ENCODE measurements at places on chromosomes 2 and 18. TPM values are rescaled to one million over a fixed set of nuclear protein-coding genes. Genes with fewer than 3 reads are reported as not detected.

The REG1B gene
- not detected for total RNA-seq

The PROKR1 gene
- total RNA-seq = 0.83 TPM

The SCN9A gene
- 11.2 TPM for total RNA-seq

The TMEM182 gene
- 5.8 TPM for total RNA-seq

The RAB12 gene
- total RNA-seq = 28.8 TPM

The C2orf80 gene
- not detected for total RNA-seq

The ACTG2 gene
- total RNA-seq = not detected

The CNDP1 gene
- total RNA-seq = 0.27 TPM

DNA sequence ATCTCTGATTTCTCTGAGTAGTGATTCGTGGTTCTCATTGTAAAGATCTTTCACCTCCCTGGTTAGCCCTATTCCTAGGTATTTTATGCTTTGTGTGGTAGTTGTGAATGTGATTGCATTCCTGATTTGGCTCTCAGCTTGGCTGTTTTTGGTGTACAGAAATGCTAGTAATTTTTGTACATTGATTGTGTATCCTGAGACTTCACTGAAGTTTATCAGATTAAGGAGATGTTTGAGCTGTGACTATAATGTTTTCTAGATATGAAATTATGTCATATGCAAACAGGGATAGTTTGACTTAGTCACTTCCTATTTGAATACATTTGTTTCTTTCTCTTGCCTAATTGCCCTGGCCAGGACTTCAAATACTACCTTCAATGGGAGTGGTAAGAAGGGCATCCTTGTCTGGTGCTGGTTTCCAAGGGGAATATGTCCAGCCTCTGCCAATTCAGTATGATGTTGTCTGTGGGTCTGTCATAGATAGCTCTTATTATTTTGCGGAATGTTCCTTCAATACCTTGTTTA is 251.9 kb upstream of the ZNF804A start:
- no peak for DNase-seq
- H3K4me1 ChIP-seq = no peaks in the 10 kb centered on the region
- H3K36me3 ChIP-seq = peaks cover 7% of the 10 kb centered on the region
- H3K27ac ChIP-seq = no peak overlapping the region
- no peaks in the 10 kb centered on the region for H3K27me3 ChIP-seq

GRCh38 chr2:113848758-113849415 is 41.0 kb upstream of the ACTR3 start:
- no peak overlapping the region for H3K27ac ChIP-seq
- H3K36me3 ChIP-seq = peaks cover 4% of the 10 kb centered on the region
- peaks cover 2% of the 10 kb centered on the region for H3K27me3 ChIP-seq
- H3K4me3 ChIP-seq = no peak overlapping the region

DNA sequence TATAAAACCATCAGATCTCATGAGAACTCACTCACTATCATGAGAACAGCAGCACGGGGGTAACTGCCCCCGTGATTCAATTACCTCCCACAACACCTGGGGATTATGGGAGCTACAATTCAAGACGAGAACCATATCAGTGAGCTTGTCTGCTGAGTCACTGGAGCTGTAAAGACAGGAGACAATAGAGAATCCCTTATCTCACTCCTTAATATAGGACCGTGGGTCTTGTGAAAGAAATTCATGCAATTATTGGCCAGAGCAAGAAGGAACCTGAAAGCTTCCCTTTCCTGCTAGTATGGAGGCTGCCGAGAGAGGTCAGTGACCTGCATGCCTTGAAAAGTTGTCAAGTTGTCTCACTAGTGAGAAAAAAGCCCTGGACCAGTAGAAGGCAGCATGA is 9.5 kb upstream of the TNFAIP6 start:
- H3K27ac ChIP-seq = no peak overlapping the region
- no peaks in the 10 kb centered on the region for H3K27me3 ChIP-seq
- no peaks in the 10 kb centered on the region for H3K4me1 ChIP-seq
- no peak overlapping the region for H3K4me3 ChIP-seq
- H3K36me3 ChIP-seq = no peaks in the 10 kb centered on the region

GRCh38 chr2:145495590-145495989 is 975.7 kb upstream of the ZEB2 start:
- DNase-seq = no peak
- no peaks in the 10 kb centered on the region for H3K36me3 ChIP-seq
- no peak overlapping the region for H3K4me3 ChIP-seq
- no peaks in the 10 kb centered on the region for H3K4me1 ChIP-seq

GRCh38 chr2:171575606-171576005 is 53.3 kb downstream of the CYBRD1 start:
- no peaks in the 10 kb centered on the region for H3K4me1 ChIP-seq
- DNase-seq = no peak
- H3K27ac ChIP-seq = no peak overlapping the region
- no peaks in the 10 kb centered on the region for H3K27me3 ChIP-seq
- H3K4me3 ChIP-seq = no peak overlapping the region

- H3K27ac ChIP-seq = no peak overlapping the region
- H3K4me3 ChIP-seq = no peak overlapping the region
- DNase-seq = no peak
- no peaks in the 10 kb centered on the region for H3K27me3 ChIP-seq
Observed at GRCh38 chr18:41004324-41004723, 950.7 kb upstream of the PIK3C3 start.

- peaks cover 6% of the 10 kb centered on the region for H3K36me3 ChIP-seq
- no peak for DNase-seq
- no peaks in the 10 kb centered on the region for H3K4me1 ChIP-seq
- no peaks in the 10 kb centered on the region for H3K27me3 ChIP-seq
- H3K27ac ChIP-seq = no peak overlapping the region
- no peak overlapping the region for H3K4me3 ChIP-seq
Observed at GRCh38 chr2:233882353-233882752, 14.2 kb upstream of the MSL3B start.

DNA sequence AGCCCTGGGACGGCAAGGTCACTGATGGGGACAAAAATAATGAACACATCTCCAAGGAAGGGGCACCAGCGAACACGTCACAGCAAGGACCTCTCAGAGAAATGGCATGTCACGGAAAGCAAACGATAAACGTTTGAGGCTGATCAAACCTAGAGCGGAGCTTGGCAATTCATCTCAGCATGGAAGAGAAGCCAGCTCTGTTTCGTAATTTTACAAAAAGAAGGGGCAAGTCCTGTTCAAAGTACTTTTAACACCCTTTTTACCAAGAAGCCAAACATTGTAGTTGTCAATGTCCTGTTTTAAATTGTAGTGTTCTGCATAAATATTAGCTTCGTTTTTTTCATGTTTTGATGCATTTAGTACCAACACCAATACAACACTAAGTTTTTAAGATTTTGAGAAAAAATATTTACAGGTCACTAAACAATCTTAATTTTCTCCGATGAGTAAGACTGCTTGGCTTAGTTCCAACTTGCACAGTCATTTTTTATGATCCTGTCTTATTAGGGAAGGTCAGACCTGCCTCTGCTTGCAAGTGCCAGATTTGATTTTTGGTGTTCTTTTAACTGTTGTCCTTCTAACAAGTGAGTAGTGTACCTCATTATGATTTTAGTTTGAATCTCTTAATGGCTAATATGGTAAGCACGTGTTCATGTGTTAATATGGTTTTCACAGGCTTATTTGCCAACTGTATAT is 818.5 kb upstream of the SALL3 start:
- no peak overlapping the region for H3K4me3 ChIP-seq
- H3K36me3 ChIP-seq = no peaks in the 10 kb centered on the region
- H3K27me3 ChIP-seq = peaks cover 3% of the 10 kb centered on the region
- no peak overlapping the region for H3K27ac ChIP-seq

GRCh38 chr18:9055185-9055584 is 47.3 kb upstream of the NDUFV2 start:
- no peak for DNase-seq
- H3K36me3 ChIP-seq = peaks cover 8% of the 10 kb centered on the region
- H3K27me3 ChIP-seq = peaks cover 2% of the 10 kb centered on the region
- H3K4me1 ChIP-seq = peaks cover 6% of the 10 kb centered on the region
- no peak overlapping the region for H3K27ac ChIP-seq

- H3K36me3 ChIP-seq = no peaks in the 10 kb centered on the region
- no peak overlapping the region for H3K27ac ChIP-seq
- H3K27me3 ChIP-seq = no peaks in the 10 kb centered on the region
- peaks cover under 1% of the 10 kb centered on the region for H3K4me1 ChIP-seq
- DNase-seq = no peak
Observed at GRCh38 chr2:53021828-53022227, 745.8 kb upstream of the CHAC2 start.

DNA sequence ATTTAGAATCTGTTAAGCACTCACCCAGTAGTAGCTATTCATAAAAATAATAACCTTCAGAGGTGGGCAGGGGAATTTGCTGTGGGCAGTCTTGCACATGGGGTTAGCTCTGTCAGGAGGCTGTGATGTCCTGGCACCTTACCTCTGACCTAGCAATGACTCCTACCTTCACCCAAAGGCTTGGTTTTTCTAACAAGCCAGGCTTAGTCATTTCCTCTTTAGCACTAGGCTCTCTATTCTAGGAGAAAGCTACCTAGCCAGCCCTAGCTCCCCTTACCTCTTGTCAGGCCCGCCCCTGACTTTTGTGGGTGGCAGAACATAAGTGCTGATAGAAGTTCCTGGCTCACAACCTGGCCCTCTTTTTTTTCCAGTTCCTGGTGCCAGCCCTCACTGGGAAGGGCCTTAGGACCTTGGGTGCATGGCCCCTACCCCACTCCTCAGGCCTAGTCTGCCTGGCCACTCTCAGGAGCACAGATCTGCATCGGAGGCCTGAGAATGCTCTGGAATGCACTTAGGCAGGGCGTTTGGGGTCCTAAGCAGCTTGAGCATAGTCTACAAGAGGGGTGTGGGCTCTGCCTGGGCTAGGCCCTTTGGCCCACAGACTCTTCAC is 17.7 kb downstream of the CPLX4 start:
- H3K27me3 ChIP-seq = peaks cover 3% of the 10 kb centered on the region
- DNase-seq = no peak
- no peak overlapping the region for H3K27ac ChIP-seq
- H3K4me3 ChIP-seq = no peak overlapping the region
- H3K4me1 ChIP-seq = no peaks in the 10 kb centered on the region

DNA sequence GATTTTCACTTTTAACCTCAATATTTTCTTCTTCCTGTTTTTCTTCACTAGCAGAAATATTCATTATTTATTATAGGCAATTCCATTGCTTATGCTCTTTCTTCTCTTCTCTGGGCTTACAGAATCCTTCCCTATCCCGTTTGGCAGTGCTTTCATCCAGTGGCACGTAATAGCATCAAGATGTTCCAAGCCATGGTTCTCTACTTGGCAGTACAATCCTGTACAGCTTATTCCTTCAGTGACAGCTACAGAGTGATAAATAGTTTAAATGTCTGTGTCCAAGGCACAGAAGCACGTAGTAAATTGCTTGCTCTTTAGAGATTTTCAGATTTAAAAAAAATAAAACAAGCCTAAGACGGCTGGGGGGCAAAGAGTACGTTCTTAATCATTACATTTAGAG is 1964.3 kb downstream of the SUCLG1 start:
- no peak overlapping the region for H3K27ac ChIP-seq
- no peaks in the 10 kb centered on the region for H3K4me1 ChIP-seq
- no peaks in the 10 kb centered on the region for H3K36me3 ChIP-seq
- no peaks in the 10 kb centered on the region for H3K27me3 ChIP-seq
- no peak for DNase-seq
